ENCODE measurements at places on chromosomes 3 and 15. TPM values are rescaled to one million over a fixed set of nuclear protein-coding genes. Genes with fewer than 3 reads are reported as not detected.

The NAALADL2 gene
- 1.1 TPM for total RNA-seq

The NRROS gene
- not detected for total RNA-seq

The DPH6 gene
- 18.4 TPM for total RNA-seq

The SKOR1 gene
- under 0.01 TPM for total RNA-seq

- no peak for DNase-seq
These were observed 93.7 kb downstream of the FRMD4B start for GRCh38 chr3:69292185-69292584.

The ARPP21 gene
- total RNA-seq, result not detected

GRCh38 chr15:81011593-81011992, 10.9 kb downstream of the TLNRD1 start:
- peak; percentile 29 for DNase-seq

The ATG7 gene
- total RNA-seq, result 53.4 TPM

The GOLGA8G gene
- not detected for total RNA-seq

GRCh38 chr3:114058646-114059045, 2.1 kb downstream of the QTRT2 start:
- no peak for DNase-seq

GRCh38 chr3:56061279-56061626, 407.0 kb downstream of the ERC2 start:
- no peak for DNase-seq

DNA sequence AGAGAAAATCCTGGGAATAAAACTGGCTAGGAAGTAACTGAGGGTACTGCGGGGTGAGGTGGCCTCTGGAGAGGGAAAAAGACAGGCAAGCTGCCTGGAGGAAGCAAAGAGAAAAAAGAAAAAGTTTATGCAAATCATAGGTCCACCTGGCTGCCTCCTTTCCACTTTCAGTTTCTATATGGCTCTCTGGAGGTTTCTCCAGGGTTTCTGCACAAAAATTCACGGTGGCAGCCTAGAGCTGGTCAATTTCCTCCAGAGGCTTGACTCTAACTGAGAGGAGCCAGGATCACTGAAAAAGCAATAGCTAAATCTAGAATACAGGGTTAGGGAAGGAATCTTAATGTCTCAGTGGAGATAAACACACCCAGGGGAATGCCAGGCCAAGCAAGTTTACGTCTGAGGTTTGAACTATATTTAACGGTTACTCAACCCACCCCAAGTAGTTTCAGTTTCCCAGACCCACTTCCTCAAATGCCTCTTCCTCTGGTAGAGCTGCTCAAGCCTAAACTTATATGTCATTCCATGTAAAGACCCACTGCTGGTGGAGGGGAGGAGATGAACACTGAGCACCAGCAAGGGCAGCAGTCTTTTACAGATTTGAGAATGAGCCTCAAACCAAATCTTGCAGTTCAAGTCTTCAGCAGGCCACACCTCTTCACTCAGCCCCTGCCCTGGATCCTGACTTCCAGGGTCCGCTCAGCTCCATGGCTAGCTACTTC, 5.7 kb downstream of the LYSMD2 start:
- DNase-seq, result peak; percentile 39

GRCh38 chr15:84944311-84944710, 37.3 kb upstream of the PDE8A start:
- DNase-seq, result no peak

DNA sequence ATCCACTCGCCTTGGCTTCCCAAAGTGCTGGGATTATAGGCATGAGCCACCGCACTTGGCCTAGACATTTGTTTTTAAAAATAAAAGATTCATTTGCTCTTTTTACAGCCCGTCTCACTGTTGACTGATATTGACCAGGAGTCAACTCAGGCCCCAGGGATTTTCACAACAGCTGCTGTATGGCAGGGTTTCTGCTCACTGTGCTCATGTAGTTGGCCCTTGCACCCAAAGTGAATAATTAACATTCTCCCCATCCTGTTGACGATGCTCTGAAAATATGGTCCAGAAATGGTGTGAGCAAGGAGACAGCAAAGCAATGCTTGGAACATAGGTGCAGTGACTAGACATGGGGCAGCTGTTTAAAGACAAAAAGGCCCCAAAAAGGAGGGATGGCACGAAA, 2.9 kb upstream of the CCR5 start:
- no peak for DNase-seq

The SERPINI2 gene
- not detected for total RNA-seq

The FAM3D gene
- 32.9 TPM for total RNA-seq

The GABPB1 gene
- 85.0 TPM for total RNA-seq

DNA sequence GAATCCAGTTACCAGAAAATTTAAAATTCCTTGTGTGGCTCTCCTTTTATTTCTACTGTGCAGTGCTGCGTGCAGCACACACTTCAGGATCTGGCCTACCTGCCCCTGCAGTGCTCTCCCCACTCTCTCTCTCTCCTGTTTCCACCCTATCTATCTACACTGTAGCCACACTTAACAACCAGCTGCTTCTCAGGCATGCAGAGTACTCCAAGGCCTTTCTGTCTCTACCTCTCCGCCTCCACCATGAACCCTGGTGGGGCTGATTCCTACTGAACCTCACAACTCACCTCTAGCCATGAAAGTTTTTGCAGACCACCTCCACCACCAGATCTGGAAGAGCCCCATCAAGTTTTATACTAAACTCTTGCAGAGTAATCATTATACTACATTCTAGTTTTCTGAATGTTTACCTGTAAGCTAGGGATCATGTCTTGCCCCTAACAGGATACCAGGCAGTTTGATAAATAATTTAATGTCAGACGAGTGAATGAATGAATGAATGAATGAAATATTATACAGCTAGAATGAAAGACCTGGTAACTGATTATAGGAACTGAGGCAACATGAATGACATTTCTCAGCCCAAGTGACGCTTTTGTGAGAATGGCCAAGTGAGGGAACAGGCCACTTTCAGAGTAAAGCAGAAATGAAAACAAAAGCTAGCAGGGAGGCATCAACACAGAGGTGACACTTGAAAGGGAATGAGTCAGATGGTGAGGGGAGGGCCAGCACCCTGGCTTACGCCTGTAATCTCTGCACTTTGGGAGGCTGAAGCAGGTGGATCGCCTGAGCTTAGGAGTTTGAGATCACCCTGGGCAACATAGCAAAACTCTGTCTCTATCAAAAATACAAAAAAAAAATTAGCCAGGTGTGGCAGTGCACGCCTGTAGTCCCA, 363.5 kb downstream of the FOXP1 start:
- no peak for DNase-seq

The RPL29 gene
- total RNA-seq, result 1,196 TPM

- no peak for DNase-seq
These were observed 128.5 kb downstream of the CHSY1 start for GRCh38 chr15:101123222-101123910.

The SGO1 gene
- under 0.01 TPM for total RNA-seq

The TRH gene
- not detected for total RNA-seq

DNA sequence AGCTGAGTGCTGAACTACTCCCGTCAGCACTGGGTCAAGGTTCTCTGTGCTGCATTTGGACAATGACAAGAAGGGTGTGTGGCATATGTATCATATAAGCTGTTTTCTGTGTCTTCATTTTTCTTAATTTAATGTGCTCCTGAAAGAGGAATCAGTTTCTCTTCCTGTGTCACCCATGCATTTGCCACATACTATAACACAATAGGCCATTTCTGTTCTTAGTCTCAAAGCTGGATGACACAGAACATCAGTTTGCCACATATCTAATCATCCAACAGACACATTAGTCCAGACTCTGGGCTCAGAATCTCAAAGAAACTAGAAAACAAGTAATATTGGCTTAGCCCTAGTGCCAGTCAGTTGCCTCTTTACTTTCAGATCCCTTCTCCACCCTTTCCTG, 34.1 kb downstream of the CEP19 start:
- DNase-seq, result no peak

- no peak for DNase-seq
These were observed 10.3 kb downstream of the MYL3 start for GRCh38 chr3:46852839-46853355.

The PLSCR2 gene
- not detected for total RNA-seq

The SEC61A1 gene
- 202 TPM for total RNA-seq

DNA sequence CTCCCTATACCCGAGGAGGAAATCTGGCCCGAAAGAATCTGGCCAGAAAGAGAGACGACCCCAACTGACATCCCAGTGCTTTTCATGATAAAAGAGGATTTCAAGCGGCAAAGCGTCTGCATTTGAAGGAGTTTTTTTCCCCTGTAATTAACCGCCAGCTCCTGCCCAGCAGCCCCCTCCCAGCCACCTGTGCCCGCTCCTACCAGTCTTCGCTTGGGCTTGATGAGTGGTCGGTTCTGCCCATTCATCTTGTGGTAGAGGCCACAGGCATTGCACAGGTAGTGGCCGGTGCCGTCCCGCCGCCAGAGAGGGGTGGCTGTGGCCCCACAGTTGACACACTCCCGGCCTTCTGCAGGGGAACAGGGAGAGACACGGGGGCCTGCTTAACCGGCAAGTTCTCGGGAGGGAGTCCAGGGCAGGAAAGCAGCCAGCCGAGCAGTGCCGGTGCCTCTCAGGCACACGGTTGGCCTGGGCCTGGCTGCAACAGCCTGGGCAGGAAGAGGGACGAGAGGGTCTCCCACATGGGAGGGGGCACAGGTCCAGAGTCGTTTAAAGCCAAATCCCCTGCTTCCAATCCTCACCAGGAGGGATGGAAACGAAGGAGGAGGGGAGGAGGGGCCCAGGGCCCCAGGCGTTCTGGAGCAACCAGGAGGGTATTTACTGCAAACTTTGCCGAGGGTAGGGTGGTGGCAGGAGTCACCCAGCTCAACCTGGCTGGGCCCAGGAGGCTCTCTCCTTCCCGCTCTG, 9.2 kb downstream of the GATA2 start:
- DNase-seq, result no peak

DNA sequence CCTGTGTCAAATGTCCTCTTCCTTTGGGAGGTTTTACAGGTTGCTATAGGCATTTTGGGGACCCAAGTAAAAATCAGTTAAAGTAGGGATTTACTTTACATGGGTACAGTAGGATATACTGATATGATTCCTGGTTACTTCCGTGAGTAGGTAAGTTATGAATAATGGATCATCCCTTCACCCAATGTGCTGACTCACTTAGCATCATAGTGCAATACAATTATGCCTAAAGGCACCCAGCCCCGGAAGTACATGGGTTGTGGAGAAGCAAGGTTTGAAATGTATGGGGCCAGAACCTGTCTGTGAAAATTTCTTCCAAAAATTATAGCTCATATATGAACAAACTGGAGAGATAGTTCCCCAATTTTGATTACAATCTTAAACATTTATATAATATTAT, 64.0 kb downstream of the GLB1 start:
- DNase-seq, result peak; percentile 96

- no peak for DNase-seq
These were observed 511.3 kb downstream of the GABRG3 start for GRCh38 chr15:27482287-27482686.

DNA sequence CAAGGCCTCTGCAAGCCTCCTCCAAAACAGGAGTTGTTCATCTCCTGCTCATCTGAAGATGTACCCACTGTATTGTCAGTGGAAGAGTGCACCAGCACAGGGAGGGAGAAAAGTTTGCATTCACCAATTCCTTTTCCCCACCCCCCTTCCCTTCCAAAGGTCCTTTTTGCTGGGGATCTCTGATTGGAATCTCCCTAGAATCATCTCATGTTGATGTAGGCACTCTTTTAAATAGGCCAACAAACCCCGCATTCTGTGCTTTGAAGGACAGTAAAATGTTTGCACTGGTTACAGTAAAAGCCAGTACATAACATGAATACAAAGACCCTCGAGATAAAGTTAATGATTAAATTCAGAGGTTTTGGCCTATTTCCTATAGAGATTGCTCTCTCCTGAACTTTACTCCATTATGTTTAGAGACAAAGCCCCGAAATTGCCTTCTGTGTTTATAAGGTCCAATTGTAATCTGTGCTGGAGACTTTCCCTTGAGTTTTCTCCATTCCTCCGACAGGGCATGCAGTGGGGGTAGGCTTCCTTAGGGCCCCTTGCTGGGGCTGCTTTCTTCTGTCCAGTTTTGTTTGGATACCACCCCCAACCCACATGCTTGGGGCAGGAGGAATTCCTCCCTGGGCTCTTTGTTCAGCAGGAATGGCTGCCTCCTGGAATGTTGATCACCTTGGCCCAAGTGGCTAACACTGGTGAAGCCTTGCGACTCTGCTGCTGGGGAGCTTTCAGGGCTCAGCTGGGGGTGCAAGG, 22.5 kb downstream of the TRIM71 start:
- no peak for DNase-seq

The KCNH8 gene
- not detected for total RNA-seq

The ARHGAP31 gene
- total RNA-seq, result 0.26 TPM

DNA sequence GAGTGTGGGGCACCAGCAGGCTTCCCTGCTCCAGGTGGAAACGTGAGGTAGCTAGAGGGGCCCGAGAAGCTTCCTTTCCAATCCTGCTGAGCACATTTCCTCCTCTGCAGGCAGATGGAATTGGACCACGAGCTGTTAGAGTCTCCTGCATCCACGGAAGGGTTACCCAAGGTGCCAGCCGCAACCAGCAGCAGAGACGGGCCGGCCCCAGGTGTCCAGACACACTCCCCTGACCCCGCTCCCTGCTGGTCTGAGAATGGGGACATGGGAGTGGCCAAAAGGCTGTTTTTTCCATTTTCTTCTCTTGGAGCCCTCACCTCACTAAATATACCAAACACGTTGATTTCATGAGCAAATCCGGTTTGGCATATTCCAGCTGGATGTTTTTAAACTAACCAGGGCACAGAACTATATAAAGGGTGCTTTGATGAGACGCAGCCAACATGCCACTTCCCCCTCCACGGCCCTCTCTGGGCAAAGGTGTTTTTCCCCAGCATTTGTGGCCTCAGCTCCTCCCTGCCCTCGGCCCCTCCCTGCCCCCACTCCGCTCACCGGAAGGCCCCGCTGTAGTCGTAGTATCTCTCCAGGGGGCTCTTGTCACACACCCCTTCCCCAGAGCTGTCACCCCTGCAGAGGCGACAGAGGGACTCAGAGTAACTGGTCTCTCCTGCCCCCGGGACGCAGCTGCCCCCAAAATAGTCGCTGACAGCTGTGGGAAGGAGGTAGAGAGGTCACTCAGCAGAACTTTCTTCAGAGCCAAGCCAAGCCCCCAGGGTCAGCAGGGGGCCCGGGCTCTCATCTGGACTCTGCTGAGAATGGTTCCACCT, 7.0 kb downstream of the MELTF start:
- DNase-seq, result no peak

- no peak for DNase-seq
These were observed 300.4 kb upstream of the RASGRP1 start for GRCh38 chr15:38864827-38865581.

- DNase-seq, result no peak
These were observed 46.1 kb downstream of the MBNL1 start for GRCh38 chr3:152314677-152315353.

GRCh38 chr3:123568034-123568433, 16.8 kb downstream of the HACD2 start:
- no peak for DNase-seq

The ABI3BP gene
- total RNA-seq, result 0.53 TPM

GRCh38 chr3:125078951-125079674, 23.3 kb upstream of the HEG1 start:
- no peak for DNase-seq

The LINGO1 gene
- not detected for total RNA-seq

The GREM1 gene
- total RNA-seq, result 3.7 TPM

All from bronchial epithelial cell (primary cell).